Midbrain (tissue), 1 donor: ENCODE measurements at places on chromosomes 16 and 17.
A peak's percentile ranks its signal among the peaks of the same experiment; 100 is the strongest.

- DNase-seq: no peak
Observed at GRCh38 chr17:27907976-27908558, 14.9 kb upstream of the LYRM9 start.

GRCh38 chr17:63529711-63530556 is 6.8 kb downstream of the KCNH6 start:
- DNase-seq: no peak

- no peak for DNase-seq
Observed at GRCh38 chr17:9958586-9959281, 53.7 kb upstream of the RCVRN start.

GRCh38 chr16:285146-286055 is 2.4 kb downstream of the PDIA2 start:
- DNase-seq: no peak

GRCh38 chr17:16474012-16474725 is 17.8 kb downstream of the LRRC75A start:
- no peak for DNase-seq

GRCh38 chr16:69294051-69294450 is 17.1 kb upstream of the VPS4A start:
- no peak for DNase-seq

GRCh38 chr16:82379551-82379950 is 209.5 kb upstream of the MPHOSPH6 start:
- no peak for DNase-seq

DNA sequence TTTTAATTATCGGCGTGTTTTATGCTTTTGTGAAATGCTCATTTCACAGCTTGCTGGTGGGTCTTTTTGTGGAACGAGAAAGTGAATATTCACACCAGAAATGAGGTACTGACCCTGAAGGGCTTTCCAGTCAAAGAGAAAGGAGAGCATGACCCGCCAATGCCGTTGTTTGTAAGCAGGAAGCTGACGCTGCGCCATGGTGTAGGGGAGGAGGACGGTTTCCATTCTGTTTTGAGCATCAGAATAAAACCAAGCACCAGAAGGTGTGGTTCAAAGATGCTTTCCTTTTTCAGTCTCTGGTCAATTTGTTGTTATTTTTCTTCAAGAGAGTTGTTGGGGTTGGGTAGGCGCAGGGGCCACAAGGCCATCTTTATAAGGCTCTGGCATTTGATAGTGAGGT is 669.3 kb downstream of the WWOX start:
- DNase-seq: no peak

GRCh38 chr17:56108811-56109284 is 44.4 kb upstream of the ANKFN1 start:
- no peak for DNase-seq

GRCh38 chr16:27995378-27995777 is 68.1 kb downstream of the GSG1L start:
- no peak for DNase-seq

DNA sequence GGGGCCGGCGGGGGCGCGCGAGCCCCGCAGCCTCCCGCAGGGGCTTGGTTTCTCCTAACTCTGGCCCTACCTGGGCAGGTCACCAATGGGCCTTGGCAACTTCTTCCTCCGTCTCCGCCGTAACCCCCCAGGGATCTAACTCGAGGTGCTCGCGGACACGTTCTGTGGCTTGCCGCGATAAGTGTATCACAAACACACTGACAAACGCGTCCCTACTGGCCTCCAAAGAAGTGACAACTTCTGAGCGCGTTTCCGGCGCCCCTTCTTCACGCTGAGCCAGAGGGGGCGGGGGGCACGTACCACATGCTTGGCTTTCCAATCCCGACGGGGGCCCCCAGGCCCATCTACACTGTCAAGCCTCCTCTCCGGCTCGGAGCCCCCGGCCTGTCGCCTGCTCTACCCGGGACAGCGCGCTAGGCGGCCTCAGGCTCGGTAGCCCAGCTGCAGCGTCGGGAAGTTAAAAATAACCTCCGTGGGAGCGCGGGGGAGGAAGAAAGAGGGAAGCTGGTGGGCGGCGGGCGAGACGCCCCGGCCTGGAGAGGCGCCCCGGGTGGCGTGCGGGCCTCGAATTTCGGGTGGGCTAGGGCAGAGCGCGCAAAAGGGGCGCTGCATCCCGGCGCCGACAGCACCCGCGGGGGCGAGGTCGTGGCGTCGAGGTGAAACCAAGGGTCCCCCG is 725 bp upstream of the SPHK1 start:
- DNase-seq: no peak

- no peak for DNase-seq
Observed at GRCh38 chr16:9062301-9062700, 29.1 kb upstream of the HAPSTR1 start.

- no peak for DNase-seq
Observed at GRCh38 chr17:49715717-49716279, 8.0 kb upstream of the SLC35B1 start.

DNA sequence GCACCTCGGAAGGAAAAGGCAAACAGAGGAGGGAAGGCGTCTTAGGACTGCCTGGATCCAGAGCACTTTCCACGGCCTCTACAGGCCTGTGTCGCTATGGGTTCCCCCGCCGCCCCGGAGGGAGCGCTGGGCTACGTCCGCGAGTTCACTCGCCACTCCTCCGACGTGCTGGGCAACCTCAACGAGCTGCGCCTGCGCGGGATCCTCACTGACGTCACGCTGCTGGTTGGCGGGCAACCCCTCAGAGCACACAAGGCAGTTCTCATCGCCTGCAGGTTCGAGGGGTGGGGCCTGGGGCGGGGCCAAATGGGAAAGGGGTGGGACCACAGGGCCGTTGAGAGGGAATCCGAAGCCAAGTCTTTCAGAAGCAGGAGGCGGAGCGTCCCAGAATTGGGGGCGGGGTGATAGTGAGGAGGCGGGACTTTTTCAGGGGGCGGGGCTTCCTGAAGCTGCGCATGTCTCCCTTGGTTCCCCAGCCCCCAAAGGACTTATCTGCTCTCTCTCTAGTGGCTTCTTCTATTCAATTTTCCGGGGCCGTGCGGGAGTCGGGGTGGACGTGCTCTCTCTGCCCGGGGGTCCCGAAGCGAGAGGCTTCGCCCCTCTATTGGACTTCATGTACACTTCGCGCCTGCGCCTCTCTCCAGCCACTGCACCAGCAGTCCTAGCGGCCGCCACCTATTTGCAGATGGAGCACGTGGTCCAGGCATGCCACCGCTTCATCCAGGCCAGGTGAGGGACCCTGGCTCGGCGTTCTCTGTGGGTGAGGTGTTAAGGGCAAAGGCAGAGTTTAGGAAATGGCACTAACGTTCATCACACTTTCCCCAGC is 939 bp downstream of the BCL6B start:
- peak; percentile 45 for DNase-seq

- DNase-seq: no peak
Observed at GRCh38 chr17:901964-902363, 77.6 kb downstream of the NXN start.

DNA sequence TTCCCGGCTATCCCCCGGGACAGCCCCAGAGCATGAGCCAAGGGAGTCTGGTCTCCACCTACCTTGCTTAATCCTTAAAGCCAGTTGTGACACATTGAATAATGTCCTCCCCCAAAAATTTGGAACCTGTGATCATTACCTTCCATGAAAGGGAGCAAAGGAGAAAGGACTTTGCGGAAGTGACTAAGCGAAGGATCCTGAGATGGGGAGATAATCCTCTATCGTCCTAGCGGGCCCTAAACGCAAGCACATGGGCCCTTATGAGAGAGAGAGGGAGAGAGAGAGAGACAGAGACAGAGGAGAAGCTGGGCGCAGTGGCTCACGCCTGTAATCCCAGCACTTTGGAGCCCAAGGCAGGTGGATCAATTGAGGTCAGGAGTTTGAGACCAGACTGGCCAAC is 9.5 kb downstream of the SPPL2C start:
- DNase-seq: no peak

DNA sequence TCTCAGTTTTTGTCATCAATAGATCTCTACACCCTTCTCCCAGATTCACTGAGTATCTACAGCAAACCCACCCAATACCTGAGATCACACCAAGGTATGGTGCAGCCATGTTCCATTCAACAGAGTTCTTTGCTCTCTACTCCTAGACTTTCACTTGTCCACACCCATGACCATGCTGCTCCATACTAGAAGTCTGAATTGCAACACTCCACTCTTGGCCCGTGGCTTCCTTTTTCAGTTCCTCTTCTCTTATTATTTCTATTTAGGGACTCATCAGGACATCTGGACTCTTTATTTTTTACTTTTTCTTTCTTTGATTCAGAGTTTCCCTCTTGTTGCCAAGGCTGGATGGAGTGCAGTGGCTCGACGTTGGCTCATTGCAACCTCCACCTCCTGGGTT is 37.1 kb downstream of the YWHAE start:
- DNase-seq: peak; percentile 12

DNA sequence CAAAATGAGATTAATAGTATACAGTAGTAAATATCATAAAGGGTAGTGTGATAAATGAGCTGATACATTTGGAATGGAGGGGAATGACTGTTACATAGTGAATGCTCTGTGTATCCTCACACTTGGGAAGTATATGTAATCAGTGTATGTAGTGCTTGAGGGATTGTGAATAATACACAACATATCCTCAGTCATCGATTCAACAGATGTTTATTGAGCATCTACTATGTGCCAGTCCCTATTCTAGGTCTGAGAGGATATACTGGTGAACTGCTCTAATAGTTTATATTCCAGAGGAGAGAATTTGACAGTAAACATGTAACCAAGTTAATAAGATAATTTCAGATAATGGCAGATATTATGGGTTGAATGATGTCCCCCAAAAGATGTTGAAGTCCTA is 3.4 kb upstream of the BECN1 start:
- no peak for DNase-seq

DNA sequence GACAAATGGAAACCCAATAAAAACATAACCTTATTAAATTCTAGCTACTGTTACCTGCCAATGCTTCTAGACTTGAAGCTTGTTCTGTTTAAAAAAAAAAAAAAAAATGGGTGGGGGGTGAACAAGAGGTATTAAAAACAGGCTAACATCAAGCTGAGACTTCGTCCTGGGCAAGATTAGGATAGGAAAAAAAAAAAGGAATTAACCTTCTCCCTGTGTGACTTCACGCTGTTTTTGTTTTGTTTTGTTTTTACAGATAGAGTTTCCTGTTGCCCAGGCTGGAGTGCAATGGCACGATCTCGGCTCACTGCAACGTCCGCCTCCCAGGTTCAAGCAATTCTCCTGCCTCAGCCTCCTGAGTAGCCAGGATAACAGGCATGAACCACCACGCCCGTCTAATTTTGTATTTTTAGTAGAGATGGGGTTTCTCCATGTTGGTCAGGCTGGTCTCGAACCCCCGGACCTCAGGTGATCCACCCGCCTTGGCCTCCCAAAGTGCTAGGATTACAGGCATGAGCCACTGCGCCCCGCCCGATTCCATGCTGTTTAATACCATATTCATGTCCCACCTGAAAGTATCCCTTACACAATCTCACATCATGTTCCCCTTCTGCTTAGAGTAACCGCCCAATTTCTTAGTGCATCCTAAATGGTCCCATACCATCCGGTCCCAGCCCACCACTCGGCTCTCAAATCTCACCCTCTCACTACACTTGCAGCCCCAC is 2.2 kb downstream of the USP31 start:
- DNase-seq: no peak

- no peak for DNase-seq
Observed at GRCh38 chr17:80285237-80285920, 24.7 kb downstream of the RNF213 start.

- no peak for DNase-seq
Observed at GRCh38 chr17:50608700-50609379, 25.8 kb upstream of the ABCC3 start.

DNA sequence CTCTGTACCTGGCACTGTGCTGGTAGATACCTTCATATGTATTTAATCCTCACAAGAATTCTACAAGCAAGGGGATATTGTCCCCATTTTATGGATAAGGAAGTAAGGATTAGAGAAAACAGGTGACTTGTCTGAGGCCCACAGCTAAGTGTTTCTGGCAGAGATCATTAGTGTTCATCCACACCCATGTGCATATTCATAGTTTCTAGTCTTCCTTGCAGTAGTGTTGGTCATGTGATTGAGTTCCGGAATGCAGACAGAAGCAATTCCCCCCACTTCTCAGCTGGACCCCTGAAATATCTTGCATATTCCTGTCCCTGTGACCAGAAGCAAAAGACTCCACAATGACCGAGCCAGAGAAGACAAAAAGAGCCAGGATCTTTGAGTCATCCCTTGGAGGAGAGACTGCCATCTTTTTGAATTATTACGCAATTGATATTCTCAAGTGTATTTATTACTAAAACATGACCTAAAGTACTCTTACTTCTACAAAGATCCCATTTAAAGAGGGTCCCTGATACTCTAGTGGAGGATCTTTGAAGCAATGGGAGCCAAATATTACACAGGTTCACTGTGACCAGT is 43.4 kb downstream of the SOX9 start:
- no peak for DNase-seq

DNA sequence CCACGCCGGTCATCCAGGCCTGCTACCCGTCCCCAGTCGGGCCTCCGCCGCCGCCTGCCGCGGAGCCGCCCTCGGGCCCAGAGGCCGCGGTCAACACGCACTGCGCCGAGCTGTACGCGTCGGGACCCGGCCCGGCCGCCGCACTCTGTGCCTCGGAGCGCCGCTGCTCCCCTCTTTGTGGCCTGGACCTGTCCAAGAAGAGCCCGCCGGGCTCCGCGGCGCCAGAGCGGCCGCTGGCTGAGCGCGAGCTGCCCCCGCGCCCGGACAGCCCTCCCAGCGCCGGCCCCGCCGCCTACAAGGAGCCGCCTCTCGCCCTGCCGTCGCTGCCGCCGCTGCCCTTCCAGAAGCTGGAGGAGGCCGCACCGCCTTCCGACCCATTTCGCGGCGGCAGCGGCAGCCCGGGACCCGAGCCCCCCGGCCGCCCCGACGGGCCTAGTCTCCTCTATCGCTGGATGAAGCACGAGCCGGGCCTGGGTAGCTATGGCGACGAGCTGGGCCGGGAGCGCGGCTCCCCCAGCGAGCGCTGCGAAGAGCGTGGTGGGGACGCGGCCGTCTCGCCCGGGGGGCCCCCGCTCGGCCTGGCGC is 2.4 kb downstream of the HIC1 start:
- no peak for DNase-seq

- DNase-seq: no peak
Observed at GRCh38 chr16:68636818-68637217, 8.3 kb upstream of the CDH3 start.

DNA sequence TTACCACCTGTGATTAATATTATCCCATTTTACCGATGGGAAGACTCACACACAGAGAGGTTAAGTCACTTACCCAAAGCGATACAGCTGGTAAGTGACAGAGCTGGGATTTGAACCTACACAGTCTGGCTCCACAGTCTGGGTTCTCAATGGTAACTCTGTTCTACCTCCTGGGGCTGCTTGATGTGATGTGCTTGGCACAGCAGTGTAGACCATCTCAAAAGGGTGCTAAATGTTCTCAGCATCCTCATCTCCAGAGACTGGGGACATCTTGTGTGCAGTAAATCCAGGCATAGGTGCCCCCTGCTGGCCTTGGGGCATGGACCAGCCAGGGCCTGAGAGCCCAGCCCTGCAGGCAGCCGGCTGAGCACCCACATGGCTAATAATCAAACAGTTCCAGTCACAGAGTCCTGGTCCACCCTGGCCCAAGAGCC is 15.4 kb upstream of the KATNB1 start:
- DNase-seq: peak; percentile 35
